ENCODE measurements at places on chromosomes 7 and 10.

- DNase-seq = peak; percentile 1
Measured at GRCh38 chr10:129417870-129418269, 49.2 kb upstream of the MGMT start.

- DNase-seq = peak; percentile 3
Measured at GRCh38 chr7:141074162-141074991, 513 bp downstream of the TMEM178B start.

GRCh38 chr7:73871163-73872011, 10.4 kb downstream of the TMEM270 start:
- no peak for DNase-seq

DNA sequence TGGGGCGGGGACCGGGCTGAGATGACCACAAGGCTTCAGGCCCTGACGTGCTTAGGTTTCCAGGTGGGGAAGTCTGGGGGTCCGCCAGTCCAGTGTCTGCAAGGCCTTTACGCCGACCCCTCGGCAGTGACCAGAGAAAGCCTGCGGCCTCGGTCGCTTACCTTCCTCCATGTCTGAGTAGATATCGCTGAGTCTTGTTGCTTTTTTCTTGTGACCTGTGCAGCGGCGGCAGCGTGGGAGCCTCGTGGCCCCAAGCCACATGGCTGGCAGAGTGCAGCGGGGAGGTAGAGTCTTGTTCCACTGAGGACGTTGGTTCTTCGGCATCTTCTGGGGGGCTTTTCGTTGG, 329 bp downstream of the NOLC1 start:
- DNase-seq = peak; percentile 26

GRCh38 chr10:20958225-20958624, 61.1 kb upstream of the NEBL start:
- DNase-seq = no peak

DNA sequence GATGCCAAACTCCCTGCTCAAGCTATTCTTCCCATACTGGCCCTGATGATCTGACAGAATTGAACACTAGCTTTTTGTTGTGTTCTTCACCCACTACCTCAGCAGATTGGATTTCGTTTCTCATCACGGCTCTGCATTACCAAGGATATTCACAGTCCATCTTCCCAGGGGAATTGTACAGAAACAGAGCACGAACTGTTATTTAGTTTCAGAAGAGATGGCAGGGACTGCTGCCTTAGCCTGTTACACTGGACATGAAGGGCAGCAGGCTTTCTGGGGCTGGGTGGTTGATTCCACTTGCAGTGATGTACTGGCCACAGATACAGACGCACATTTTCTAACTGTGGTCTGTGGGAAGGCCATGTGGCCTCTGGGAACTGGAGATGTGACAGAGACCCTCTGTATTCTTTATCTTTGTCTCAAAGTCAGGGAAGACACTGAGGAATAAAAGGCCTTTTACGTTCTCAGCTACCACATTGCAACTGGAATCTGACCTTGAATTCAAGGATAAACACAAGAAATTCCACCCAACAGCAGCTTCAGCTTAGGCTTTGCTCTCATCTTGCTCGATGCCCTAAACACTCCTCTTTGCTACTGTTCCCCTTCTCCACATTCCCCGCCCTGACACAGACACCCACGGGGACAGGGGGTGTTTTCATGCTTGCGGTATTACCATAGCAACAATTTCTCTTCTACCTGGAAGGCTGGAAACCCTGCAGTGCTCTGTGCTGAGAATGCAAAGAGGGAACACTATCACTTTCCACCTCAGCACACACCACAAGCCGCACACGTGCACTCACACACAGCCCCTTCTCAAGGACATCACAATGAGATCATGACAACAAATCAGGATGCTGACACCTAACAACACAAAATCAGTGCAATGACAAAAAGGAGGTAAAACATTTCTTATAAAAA, 81.7 kb downstream of the RNF216 start:
- DNase-seq = peak; percentile 36

- peak; percentile 52 for DNase-seq
Measured at GRCh38 chr10:21534604-21535493, 817 bp downstream of the MLLT10 start.

DNA sequence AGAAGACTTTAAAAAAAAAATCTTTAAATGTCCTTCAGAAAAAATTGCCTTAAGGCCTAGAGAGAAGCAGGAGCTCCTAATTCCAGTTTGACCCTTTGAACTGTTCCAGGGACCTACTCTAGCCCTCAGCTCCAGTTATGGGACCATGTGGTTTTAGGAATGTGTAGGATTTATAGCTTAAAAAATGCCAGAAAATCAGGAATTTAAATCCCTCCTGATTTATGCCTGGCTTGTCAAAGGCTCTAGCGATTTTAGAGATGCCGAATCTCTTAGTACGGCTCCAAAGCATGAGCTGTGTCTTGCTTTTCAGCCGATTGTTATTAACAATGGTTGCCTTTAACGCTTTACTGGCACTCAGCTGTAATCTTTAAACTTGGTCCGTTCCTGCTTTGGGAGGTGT, 130.6 kb upstream of the NPVF start:
- no peak for DNase-seq

GRCh38 chr7:18558503-18558902, 63.0 kb downstream of the HDAC9 start:
- DNase-seq = peak; percentile 2

GRCh38 chr7:126489874-126490273, 762.9 kb downstream of the GRM8 start:
- DNase-seq = no peak

GRCh38 chr10:16016688-16017087, 156.4 kb upstream of the MINDY3 start:
- no peak for DNase-seq

GRCh38 chr10:12327476-12327875, 21.9 kb upstream of the CAMK1D start:
- DNase-seq = no peak

DNA sequence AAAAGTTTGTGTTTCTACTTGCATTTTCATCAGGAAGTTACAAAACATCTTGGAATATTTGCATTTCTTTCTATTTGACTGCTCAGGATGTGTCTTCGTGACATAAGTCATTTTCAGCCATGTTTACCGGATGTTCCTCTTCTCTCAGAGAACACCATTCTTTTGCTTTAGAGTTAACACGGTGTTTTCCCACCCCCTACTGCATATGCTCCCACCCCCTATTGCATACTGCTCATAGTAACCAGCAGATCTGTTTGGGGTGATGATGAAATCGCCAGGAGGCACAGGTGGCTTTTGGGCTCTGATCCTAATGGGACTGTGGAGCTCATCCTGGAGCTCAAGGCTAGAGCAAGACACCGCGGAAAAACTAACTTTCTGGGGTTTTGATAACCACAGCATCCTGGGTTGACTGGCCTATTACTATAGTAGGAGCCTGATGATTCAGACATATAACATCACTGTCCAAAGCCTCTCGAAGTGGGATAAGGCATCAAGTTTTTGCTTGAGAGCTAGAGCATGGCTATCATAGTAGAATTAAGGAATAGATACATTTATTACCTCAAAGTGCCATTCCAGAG, 65.1 kb upstream of the BET1 start:
- DNase-seq = peak; percentile 37

DNA sequence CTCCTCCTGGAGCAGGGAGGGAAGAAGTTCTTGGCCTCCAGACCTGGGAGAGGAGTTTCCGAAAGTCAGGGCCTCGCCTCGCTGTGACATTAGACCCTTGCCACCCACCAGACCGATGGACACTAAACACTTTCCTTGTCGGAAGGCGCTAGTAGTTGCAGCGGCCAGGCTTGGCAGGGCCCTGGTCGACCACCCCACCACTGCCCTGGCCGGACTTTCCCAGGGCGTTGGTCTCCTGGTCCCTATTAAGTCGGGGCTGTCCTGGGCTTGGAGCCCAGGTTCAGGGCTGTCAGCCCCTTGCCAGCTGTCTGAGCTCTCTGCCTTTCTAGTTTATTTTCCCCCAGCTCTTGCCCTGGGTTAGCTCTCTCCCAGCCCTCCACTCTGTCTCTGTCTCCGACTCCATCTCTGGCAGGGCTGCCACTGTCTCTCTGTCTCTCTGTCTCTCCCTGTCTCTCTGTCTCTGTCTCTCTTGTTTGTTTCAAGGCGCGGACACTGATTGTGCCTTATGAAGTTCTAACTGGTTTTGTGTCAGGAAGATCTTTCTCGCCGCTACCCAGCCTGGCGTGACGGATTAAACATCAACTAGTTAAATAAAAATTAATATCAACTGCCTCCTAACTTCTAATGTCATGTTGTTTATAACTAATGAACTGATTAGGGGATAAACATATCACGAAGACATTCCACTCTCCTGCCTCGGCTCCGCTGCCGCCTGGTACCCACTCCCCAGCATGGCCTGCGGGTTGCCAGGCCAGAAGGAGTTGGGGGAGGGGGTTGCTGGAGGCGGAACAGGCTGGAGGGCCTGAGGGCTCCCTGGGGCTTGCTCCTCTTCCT, 13.8 kb upstream of the PAX2 start:
- DNase-seq = no peak

- DNase-seq = no peak
Measured at GRCh38 chr10:128814782-128815181, 652.3 kb upstream of the MGMT start.

DNA sequence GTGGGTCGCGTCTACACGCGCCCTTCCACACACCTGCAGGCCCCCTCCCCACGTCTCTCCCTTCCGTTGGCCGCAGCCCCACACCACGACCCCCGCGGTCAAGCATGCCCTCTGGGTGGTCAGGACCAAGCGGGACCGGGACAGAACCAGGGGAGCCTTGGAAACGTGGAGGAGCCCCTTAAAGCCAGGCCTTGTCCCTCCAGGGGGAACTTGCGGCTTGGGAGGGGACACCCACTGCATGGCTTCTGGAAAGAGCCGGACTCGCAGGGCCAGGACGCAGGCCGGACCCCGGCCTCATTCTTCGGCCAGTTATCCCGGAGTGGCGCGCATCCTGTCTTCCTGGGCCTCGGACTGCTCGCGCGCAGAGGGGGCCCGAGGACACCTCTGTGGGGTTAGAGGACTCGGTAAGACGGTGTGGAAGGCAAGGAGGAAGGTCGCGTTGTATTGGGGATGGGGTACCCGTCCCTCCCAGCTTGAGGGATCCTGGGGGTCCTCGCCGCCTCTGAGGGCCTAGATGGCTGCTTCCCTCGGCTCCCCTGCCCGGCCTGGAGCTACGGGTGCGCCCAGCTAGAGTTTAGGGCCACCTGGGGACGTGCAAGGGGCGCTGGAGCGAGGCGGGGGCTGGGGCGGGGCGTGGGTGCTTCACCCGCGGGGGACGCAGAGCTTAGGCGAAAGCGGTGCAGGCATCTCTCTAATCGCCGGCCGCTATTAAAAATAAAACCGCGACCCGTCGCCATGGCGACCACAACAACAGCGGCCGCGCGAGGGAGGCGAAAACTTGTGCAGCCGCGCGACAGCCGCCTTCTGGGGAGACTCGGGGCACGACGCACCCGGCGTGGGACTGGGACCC, 1.8 kb upstream of the PDGFA start:
- DNase-seq = peak; percentile 19

GRCh38 chr10:61941202-61941681, 39.7 kb downstream of the ARID5B start:
- DNase-seq = peak; percentile 17

DNA sequence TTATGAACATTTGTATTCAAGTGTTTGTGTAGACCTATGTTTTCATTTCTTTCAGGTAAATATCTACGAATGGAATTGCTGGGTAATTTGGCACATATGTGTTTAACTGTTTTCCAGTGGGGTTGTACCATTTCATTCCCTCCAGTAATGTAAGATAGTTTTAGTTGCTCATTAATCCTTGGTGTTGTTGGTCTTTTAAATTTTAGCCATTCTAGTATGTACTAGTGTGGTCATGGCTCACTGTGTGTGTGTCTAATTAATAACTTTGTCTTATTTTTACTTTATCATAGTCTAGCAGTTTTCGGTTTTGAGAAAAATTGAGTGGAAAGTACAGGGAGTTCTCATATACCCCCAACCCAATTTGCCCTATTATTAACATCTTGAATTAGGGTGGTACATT, 278.8 kb downstream of the CAMK1D start:
- DNase-seq = no peak

- DNase-seq = peak; percentile 49
Measured at GRCh38 chr10:22251751-22252223, 34.0 kb upstream of the EBLN1 start.

GRCh38 chr10:71460615-71461014, 63.9 kb downstream of the CDH23 start:
- no peak for DNase-seq

- DNase-seq = peak; percentile 25
Measured at GRCh38 chr10:61837755-61838171, 63.7 kb upstream of the ARID5B start.

GRCh38 chr10:86155054-86155921, 211.3 kb downstream of the GRID1 start:
- DNase-seq = no peak

GRCh38 chr7:96329241-96329640, 7.3 kb upstream of the SLC25A13 start:
- DNase-seq = no peak

GRCh38 chr10:88765816-88766215, 6.0 kb downstream of the LIPN start:
- no peak for DNase-seq

DNA sequence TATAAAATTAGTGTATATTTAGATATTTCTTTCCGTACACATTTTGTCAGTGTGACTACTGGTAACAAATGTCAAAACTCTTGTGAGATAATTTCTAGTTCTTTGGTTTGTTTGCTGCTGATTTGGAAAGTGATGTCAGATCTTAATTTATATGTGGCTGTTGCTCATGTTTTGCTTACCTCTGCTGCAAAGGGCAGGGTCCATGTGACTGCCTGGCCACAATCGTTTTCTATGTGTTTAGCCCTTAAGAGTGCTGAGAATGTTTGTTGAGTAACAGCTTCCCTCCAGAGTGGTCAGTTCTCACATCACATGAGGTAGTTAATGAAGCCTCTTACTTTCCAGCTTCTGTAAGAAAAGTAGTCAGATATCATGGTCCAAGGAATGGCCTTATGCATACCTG, 4.2 kb downstream of the NRBF2 start:
- DNase-seq = peak; percentile 75

DNA sequence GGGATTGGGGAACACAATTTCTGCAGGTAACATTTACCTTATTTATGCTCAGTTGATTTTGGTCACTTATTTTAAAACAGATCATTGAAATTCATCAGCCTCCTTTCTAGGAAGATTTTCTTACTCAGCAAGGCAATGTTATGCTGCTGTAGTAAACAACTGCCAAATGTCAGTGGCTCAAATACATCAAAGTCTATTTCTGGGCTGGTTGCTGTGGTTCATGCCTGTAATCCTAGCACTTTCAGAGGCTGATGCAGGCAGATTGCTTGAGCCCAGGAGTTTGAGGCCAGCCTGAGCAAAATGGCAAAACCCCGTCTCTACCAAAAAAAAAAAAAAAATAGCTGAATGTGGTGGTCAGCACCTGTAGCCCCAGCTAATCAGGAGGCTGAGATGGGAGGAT, 25.9 kb downstream of the HABP2 start:
- DNase-seq = no peak

- no peak for DNase-seq
Measured at GRCh38 chr10:133464582-133465031, 10.9 kb downstream of the SCART1 start.

GRCh38 chr10:66782776-66783175, 143.1 kb upstream of the LRRTM3 start:
- no peak for DNase-seq

Measured in fibroblast of mammary gland (primary cell).